ENCODE measurements at places on chromosomes 4 and X.

DNA sequence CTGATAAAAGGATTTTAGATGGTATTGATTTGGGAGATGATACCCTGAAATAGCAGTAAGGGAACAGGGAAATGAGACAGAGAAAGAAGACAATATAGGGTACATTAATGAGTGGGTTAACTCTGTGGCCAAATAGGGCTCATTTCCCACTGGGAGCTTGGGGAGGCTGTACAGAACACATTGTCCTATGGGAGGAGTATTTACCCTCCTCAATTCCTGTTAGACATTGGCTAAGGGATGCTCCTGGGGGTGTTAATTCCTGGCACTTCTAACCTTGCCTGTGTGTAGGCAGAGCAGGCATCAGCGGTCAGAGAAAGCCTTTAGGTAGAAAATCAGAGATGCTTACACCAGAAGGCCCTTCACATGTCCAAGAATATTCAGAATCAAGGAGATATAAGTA lies 49.0 kb downstream of the ARHGEF38 start:
- no peak overlapping the region for H3K27ac ChIP-seq
- no peaks in the 10 kb centered on the region for H3K4me1 ChIP-seq
- no peak overlapping the region for H3K4me3 ChIP-seq

- peak; percentile 25 for DNase-seq
- H3K36me3 ChIP-seq = peaks cover 19% of the 10 kb centered on the region
- H3K27me3 ChIP-seq = no peaks in the 10 kb centered on the region
- H3K27ac ChIP-seq = peak within 1 kb of the TSS; percentile 97
These were observed at the start of gene CYP4V2 for GRCh38 chr4:186191200-186192065. CYP4V2 (plus strand) TSS chr4:186191567; CDS start chr4:186191824, 257 bp downstream.

- no peak overlapping the region for H3K4me3 ChIP-seq
- DNase-seq = no peak
- no peaks in the 10 kb centered on the region for H3K27me3 ChIP-seq
- H3K36me3 ChIP-seq = no peaks in the 10 kb centered on the region
- peaks cover 8% of the 10 kb centered on the region for H3K4me1 ChIP-seq
- H3K27ac ChIP-seq = no peak overlapping the region
These were observed 51.9 kb upstream of the SLC6A14 start for GRCh38 chrX:116384406-116384954.

DNA sequence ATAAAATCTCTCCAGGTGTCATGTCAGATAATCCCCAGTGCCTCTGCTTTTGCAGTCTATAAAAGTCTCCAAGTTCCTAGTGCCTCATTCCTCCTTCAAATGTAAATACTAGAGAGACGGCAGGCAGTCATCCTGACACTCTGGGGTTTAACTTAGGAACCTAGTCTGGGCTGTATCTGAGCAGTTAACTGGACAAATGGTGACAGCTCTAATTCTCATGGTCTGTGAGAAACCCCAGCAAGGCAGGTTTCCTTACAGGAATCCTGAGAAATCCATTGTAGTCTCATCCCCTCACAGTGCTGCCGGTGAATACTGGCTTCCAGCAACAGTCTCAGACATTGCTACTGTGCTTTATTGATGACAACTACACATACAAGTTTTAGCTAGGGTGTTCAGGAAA lies 246.8 kb downstream of the SNCA start:
- DNase-seq = no peak
- H3K36me3 ChIP-seq = no peaks in the 10 kb centered on the region
- no peaks in the 10 kb centered on the region for H3K4me1 ChIP-seq
- no peaks in the 10 kb centered on the region for H3K27me3 ChIP-seq

DNA sequence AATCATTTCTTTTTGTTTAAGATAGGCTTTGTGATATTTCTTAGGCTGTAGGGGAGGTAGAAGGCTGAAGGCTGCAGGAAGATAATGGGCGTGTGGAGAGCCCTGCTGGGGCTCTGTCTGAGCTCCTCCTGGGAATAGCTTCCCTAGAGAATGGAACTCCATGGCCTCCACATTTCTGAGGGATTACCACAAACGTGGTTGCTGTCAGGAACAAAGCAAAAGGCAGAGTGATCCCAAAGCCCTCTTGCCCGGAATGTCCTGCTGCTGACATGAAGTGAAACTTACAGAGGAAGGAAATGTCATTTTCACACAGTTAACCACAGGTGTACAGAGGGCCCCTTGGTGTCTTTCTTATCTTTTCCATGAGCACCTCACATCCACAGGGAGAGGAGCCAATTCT lies 89.3 kb downstream of the DDIT4L start:
- H3K4me3 ChIP-seq = no peak overlapping the region
- H3K27ac ChIP-seq = no peak overlapping the region
- H3K27me3 ChIP-seq = no peaks in the 10 kb centered on the region
- H3K4me1 ChIP-seq = peaks cover 2% of the 10 kb centered on the region

GRCh38 chrX:35046660-35047296 lies 104.2 kb downstream of the FAM47B start:
- no peaks in the 10 kb centered on the region for H3K27me3 ChIP-seq
- no peak overlapping the region for H3K27ac ChIP-seq
- DNase-seq = no peak
- H3K36me3 ChIP-seq = no peaks in the 10 kb centered on the region
- no peaks in the 10 kb centered on the region for H3K4me1 ChIP-seq

DNA sequence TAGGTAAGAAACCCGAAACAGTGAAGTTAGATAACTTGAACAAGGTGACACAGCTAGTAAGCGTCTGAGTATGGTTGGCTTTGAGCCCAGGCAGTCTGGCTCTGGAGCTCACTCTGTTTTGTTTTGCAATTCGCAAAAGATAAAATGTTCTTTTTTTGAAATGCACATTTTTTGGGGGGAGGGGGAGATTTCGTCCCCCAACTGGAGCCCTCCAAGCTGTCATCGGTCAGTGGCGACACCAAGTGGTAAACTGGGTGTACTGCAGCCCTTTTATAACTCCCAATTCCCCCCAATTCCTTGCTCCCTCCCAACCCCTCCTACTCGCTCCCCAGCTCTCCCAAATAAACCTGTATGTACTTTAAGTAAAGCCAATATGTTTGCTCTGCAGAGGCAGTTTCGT lies 2.8 kb upstream of the CLCN5 start:
- H3K4me1 ChIP-seq = no peaks in the 10 kb centered on the region
- no peak overlapping the region for H3K4me3 ChIP-seq
- H3K27ac ChIP-seq = no peak overlapping the region
- H3K36me3 ChIP-seq = no peaks in the 10 kb centered on the region
- no peak for DNase-seq

DNA sequence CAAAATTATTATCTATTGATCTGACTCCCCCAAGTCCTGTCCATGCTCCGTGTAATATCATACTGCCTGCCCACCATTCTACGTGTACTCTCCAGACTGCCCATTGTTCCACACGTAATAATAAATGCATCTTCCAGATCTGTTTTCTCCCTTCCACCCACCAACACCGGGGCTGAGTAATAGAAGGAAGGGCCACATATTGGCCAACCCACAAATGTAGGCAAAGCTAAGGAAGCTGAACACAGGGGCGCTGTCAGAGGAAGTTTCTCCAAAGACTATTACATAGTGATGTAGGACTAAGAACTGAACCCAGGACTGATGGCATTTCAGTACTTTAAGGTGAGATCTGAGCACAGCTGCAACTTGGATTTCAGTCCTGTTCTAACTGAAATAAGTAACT lies 135.8 kb upstream of the GUCY1A1 start:
- H3K27ac ChIP-seq = no peak overlapping the region
- H3K36me3 ChIP-seq = no peaks in the 10 kb centered on the region
- no peak for DNase-seq
- peaks cover 18% of the 10 kb centered on the region for H3K4me1 ChIP-seq
- no peaks in the 10 kb centered on the region for H3K27me3 ChIP-seq
- H3K4me3 ChIP-seq = no peak overlapping the region

DNA sequence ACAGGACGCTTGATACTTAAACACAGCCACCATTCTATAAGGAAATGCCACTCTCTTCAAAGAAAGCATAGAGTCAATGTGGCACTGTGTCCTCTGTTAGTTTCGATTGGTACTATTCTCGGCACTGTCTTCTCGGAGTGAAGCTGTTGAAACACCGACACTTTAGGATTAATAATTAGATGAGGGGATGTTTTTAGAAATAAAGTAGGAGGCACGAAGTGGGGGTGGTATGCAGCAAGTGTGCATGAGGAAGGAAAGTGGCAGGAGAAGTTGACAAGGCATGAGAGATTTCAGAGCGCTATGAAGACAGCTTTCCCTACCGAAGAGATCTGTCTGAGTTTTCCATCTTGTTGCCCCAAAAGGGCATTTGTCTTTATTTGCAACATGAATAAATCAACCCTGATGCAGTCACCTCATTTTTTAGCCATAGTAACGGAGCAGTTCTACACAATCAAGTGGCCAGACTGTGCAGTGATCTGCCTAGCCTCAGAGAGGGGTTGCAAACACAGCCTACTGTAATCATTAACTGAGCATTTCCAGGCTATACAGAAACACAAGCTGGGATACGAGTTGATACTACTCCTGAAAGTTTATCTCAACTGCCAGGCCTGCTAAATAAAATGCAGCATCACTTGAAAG lies 8.3 kb downstream of the GPRIN3 start:
- no peaks in the 10 kb centered on the region for H3K27me3 ChIP-seq
- H3K27ac ChIP-seq = peak overlapping the region; percentile 68
- H3K36me3 ChIP-seq = no peaks in the 10 kb centered on the region
- peak overlapping the region; percentile 6 for H3K4me3 ChIP-seq
- no peaks in the 10 kb centered on the region for H3K4me1 ChIP-seq
- no peak for DNase-seq

DNA sequence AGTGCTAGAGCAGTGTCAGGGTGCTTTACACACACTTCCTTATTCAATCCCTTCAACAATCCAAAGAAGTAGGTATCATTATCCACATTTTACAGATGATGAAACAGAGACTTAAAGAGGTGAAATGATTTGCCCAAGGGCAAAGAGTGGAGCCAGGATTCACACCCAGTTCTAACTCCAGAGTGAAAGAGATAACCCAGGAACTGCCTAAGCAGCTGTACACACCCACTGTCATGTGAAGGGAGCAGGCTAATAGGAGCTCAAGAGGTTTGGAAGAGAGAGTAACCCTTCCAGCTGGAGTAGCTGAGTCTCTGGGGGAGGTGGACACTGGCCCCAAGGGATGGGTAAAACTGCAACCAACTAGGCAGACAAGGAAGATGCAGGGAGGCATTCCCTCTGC lies 92.5 kb downstream of the FBXL5 start:
- no peaks in the 10 kb centered on the region for H3K27me3 ChIP-seq
- H3K27ac ChIP-seq = no peak overlapping the region
- no peaks in the 10 kb centered on the region for H3K36me3 ChIP-seq
- no peak for DNase-seq

GRCh38 chrX:78075787-78076389 lies 28.2 kb upstream of the PGK1 start:
- no peak overlapping the region for H3K4me3 ChIP-seq
- no peaks in the 10 kb centered on the region for H3K27me3 ChIP-seq
- no peak overlapping the region for H3K27ac ChIP-seq

DNA sequence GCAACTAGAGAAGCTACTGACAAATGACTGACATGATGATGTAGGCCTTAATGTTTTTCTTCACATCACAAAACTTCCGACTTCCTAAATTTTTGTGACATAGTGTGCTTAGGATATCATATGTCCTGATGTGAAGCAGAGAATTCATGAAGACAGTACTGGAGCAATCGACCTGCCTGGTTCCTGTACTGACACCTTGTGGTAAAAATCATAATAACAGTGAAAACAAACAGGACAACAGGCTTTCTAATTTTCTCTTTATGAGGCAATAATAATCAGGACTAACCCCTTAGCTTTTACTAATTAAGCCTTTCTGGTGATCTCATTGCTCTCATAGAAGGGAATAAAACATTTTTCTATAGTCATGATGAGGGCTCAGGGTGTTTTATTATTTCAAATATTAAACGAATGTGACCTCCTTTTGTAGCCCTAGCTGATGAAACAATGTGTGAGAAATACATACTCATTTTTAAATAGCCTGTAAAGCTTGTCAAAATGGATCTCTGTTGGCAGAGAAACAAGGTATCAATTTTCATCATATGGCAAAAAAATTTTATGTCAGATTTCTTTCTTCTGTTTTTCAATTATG lies 158.4 kb downstream of the TENT5D start:
- no peaks in the 10 kb centered on the region for H3K4me1 ChIP-seq
- DNase-seq = no peak
- no peaks in the 10 kb centered on the region for H3K36me3 ChIP-seq
- no peak overlapping the region for H3K27ac ChIP-seq
- H3K27me3 ChIP-seq = no peaks in the 10 kb centered on the region

GRCh38 chrX:130975947-130976346 lies 72.9 kb upstream of the ENOX2 start:
- no peaks in the 10 kb centered on the region for H3K4me1 ChIP-seq
- H3K36me3 ChIP-seq = no peaks in the 10 kb centered on the region
- H3K27me3 ChIP-seq = no peaks in the 10 kb centered on the region

GRCh38 chrX:103151799-103152198 lies 58.9 kb upstream of the NXF3 start:
- no peak overlapping the region for H3K4me3 ChIP-seq
- H3K4me1 ChIP-seq = no peaks in the 10 kb centered on the region
- H3K36me3 ChIP-seq = no peaks in the 10 kb centered on the region
- no peak overlapping the region for H3K27ac ChIP-seq

GRCh38 chrX:66815227-66815626 lies 176.3 kb upstream of the EDA2R start:
- no peak overlapping the region for H3K4me3 ChIP-seq
- H3K27ac ChIP-seq = no peak overlapping the region
- no peaks in the 10 kb centered on the region for H3K27me3 ChIP-seq
- no peak for DNase-seq

GRCh38 chr4:7371210-7371941 lies 63.4 kb downstream of the PSAPL1 start:
- no peak overlapping the region for H3K27ac ChIP-seq
- H3K4me1 ChIP-seq = peaks cover 15% of the 10 kb centered on the region
- no peaks in the 10 kb centered on the region for H3K36me3 ChIP-seq
- no peak overlapping the region for H3K4me3 ChIP-seq

GRCh38 chrX:85065512-85066198 lies 62.0 kb downstream of the APOOL start:
- H3K36me3 ChIP-seq = no peaks in the 10 kb centered on the region
- H3K4me1 ChIP-seq = no peaks in the 10 kb centered on the region
- no peak overlapping the region for H3K4me3 ChIP-seq
- H3K27me3 ChIP-seq = no peaks in the 10 kb centered on the region

- no peaks in the 10 kb centered on the region for H3K36me3 ChIP-seq
- H3K27me3 ChIP-seq = no peaks in the 10 kb centered on the region
- H3K4me3 ChIP-seq = no peak overlapping the region
These were observed 23.0 kb downstream of the GABRA3 start for GRCh38 chrX:152428120-152428519.

GRCh38 chr4:48963042-48963679 lies 22.9 kb upstream of the CWH43 start:
- no peak for DNase-seq
- H3K36me3 ChIP-seq = no peaks in the 10 kb centered on the region
- no peak overlapping the region for H3K4me3 ChIP-seq
- no peaks in the 10 kb centered on the region for H3K4me1 ChIP-seq
- no peak overlapping the region for H3K27ac ChIP-seq
- no peaks in the 10 kb centered on the region for H3K27me3 ChIP-seq

GRCh38 chrX:78886550-78886949 lies 58.6 kb upstream of the P2RY10 start:
- no peaks in the 10 kb centered on the region for H3K36me3 ChIP-seq
- no peak overlapping the region for H3K27ac ChIP-seq
- DNase-seq = no peak
- no peaks in the 10 kb centered on the region for H3K27me3 ChIP-seq
- no peaks in the 10 kb centered on the region for H3K4me1 ChIP-seq

GRCh38 chr4:1833307-1834046 lies 22.5 kb downstream of the LETM1 start:
- no peaks in the 10 kb centered on the region for H3K4me1 ChIP-seq
- H3K4me3 ChIP-seq = no peak overlapping the region
- no peak for DNase-seq
- peaks cover 44% of the 10 kb centered on the region for H3K36me3 ChIP-seq
- no peaks in the 10 kb centered on the region for H3K27me3 ChIP-seq
